ENCODE measurements at places on chromosomes 16 and 17. TPM values are rescaled to one million over a fixed set of nuclear protein-coding genes. Genes with fewer than 3 reads are reported as not detected.

- DNase-seq, result no peak
These were observed 98.8 kb downstream of the WWOX start for GRCh38 chr16:78198288-78198687.

DNA sequence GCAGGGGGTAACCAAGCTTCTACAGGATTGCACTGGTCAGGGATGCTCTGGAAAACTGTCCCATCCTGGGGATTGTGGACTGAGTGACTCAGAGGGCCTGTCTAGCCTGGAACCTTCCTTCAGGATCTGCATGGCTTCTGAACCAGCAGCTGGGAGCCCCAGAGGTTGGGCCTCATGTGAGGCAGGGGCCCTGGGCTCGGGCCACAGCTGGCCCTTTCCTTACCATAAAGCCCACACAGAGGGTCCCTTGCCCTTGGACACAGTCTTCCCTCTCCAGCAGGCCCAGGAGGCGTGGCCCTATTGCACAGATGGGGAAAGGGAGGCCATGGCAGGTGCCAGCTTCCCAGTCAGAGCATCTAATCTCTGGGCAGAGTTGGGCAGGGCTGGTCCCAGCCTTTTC lies 30.5 kb downstream of the ADCY7 start:
- no peak for DNase-seq

DNA sequence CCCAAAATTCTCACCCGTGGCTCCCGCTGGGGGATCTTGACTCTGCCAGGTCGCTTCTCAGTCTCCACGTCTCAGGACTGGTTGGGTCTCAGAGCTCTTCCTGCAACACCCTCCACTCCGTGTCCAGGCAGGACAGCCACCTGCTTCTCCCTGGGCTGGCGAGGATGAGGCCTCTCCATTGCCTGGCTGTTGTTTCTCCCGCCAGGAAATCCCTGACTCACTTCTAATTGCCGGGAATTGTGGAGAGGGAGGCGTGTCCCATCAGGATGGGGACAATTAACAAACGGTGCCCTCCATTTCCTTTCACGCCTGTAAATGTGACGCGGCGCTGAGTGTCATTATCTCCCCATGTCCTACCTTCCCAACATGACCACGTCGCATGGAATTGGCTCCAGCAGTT lies 204.5 kb downstream of the RBFOX3 start:
- no peak for DNase-seq

DNA sequence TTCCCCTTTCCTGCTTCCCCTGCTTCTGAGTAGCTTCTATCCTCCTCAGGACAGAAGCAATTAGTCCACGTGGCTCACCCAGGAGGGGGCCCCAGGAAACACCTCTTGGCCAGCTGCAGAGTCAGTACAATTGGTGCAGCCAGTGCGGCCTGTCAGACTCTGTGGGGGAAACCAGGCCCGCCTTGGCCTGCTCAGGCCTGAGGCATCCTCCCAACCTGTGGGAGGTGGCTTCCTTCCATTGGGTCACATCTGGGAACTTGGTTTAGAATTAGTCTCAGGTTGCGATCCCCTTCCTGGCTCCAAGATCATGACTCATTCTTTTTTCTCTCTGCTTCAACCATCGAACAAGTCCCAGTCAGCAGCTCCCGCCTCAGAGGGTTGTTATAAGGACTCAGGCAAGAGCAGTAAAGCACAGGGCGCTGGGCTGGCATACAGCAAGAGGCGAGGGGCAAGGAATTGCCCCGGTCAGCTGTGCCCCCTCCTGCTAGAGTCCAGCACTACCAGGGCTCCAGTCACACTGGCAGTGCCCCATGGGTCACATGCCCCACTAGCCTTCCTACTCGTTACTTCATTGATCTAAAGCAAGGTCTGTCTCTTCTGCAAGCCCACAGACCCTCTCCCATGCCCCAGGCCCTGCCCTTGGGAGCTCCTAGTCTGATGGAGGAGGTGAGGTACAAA lies 8.1 kb upstream of the EPX start:
- DNase-seq, result peak; percentile 36

DNA sequence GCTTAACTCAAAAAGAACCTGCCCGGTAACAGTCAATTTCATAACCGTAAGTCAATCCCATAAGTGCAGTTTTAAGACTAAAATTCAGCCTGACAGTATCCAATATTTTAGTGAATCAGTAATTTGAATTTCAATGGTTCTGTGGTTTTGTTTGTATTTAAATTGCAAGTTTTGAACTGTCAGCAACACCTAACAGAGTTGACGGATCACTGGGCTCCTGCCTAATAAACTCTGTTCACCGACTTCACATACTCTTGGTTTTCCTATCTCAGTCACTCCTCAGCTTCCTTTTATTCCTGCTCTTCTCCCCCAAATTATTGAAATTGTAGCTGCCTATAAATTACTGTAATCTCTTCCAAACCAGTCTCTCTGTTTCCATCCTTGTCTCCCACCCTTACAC lies 12.5 kb downstream of the SIAH1 start:
- DNase-seq, result no peak

DNA sequence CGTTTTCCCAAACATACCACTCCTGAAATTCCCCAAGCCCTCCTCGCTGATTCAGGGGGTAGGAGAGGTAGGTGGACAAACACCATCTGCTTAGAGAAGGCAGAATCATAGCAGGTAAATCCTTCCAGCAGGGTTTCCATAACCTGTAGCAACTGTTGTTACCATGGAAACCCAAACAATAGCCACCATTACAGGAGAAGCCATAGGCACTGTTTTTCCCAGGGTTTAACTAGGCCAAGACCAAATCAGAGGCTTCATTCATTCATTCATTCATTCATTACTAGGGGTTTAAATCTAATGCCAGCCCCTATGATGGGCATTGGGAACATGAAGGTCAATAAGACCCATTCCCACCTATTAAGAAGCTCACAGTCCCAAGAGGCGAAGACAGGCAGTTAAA lies 25.5 kb upstream of the CIITA start:
- DNase-seq, result no peak

- no peak for DNase-seq
These were observed 259.7 kb downstream of the PRKCA start for GRCh38 chr17:66562119-66562518.

DNA sequence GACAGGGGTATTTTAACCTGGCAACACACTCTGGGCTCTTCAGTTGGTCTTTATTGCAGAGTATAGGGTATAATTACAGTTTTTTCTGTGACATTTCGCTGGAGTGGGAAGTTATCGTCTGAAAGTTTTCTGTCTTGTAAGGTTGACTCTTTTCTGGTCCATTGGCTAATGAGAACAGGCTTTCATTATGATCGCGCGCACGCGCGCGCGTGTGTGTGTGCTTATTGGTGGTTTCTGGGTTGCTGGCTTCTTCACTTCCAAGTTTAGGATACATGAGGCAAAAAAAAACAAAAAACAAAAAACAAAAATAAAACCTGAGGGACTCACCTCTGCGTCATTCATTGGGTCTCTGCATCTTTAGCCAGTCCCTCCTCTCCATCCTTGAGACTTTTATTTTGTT lies 68.7 kb upstream of the MYOCD start:
- no peak for DNase-seq

GRCh38 chr17:61504697-61505096 lies 52.5 kb downstream of the TBX4 start:
- DNase-seq, result peak; percentile 83

The TSPOAP1 gene
- 1.1 TPM for total RNA-seq

GRCh38 chr16:81462683-81463082 lies 18.1 kb downstream of the CMIP start:
- no peak for DNase-seq

DNA sequence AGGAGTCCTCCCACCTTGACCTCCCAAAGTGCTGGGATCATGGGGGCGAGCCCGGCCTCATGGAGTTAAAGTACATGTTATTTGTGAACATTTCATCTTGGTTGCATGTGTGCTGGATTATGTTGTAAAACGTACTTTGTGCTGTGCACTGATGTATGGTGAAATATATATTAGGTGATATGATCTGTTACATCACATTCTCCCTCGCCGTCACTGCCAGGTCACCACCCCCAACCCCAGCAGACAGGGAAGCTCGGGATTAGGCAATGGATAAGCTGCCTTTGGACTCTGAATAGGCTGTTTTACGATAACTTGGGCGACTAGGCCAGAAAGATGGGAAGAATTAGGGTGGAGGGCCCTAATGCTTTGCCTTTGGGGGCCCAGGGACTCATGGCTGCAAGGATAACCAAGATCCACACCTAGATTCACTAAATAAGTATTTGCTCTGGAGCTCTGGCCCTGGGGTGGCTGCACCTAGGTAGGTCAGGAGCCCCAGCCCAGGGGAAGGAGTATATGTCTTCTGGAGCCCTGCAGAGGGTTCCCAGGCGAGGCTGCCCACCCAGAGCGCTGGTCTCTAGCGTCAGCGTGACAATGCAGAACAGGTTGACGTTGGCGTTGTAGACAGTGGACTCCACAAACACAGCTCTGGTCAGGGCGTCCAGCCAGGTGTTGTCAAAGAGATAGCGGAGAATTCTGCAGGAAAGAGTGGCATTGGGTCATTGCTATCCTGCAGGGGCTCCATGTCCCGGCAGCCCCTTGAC lies 27.1 kb upstream of the GCSH start:
- no peak for DNase-seq

DNA sequence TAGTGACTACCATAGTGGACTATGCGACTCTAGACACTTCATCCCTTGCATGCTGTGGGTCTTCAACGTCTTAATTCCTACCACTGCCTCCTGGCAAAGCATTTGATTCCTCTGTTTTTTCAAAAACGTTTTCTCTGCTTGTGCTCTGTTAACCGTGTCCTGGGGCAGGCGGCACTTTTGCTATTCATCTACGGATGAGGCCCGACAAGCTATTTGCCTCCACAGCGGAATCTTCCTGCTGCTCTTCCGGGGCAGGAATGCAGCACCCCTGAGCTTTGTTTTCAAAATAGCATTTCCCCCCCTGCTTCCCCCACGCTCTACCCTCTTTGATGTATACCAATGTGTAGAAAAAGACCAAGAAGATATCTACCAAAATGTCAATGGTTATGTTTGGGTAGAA lies 39.8 kb upstream of the METTL16 start:
- no peak for DNase-seq

- DNase-seq, result no peak
These were observed 43.1 kb downstream of the MAP2K6 start for GRCh38 chr17:69457603-69458002.

The C17orf107 gene
- total RNA-seq, result 4.5 TPM

- no peak for DNase-seq
These were observed 42.4 kb downstream of the PPL start for GRCh38 chr16:4894276-4895150.

DNA sequence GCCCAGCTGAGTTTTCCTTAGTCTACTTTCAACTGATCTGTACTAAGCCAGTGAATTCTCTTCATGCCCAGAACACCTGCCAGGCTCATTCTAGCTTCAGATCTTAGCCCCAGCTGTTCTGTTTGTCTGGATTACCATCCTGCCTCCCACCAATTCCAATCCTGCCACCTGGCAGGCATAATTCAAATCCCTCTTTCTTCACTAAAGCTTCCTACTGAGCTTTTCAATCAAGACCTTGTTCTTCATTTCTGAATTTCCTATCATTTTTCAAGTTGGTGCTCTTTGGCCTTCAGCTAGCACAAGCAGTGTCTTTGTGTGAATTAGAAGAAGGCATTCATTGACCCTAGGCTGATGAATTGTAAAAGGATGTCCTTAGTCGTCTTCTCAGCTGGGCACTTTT lies 357.6 kb downstream of the UTP18 start:
- no peak for DNase-seq

- no peak for DNase-seq
These were observed 25.7 kb downstream of the GSE1 start for GRCh38 chr16:85638695-85639409.

DNA sequence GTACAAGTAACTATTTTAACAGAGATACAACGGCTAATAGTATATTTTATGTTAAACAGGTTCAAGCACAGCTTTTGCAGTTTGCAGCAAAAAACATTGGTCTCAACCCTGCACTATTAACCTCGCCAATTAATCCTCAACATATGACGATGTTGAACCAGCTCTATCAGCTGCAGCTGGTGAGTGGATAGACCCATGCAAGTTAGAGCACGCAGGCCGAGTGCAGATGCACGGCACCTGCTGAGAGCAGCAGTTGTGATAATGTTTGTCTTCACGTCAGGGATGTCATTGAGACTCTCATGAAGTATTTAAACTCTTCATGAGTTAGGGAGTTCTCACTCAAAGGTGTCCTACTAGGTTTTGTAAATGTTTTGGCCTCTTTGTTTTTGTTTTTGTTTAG lies 45.6 kb downstream of the TMC6 start:
- no peak for DNase-seq

The HSF4 gene
- total RNA-seq, result 6.4 TPM

- peak; percentile 62 for DNase-seq
These were observed 689.5 kb upstream of the RBFOX1 start for GRCh38 chr16:6643080-6643686.

DNA sequence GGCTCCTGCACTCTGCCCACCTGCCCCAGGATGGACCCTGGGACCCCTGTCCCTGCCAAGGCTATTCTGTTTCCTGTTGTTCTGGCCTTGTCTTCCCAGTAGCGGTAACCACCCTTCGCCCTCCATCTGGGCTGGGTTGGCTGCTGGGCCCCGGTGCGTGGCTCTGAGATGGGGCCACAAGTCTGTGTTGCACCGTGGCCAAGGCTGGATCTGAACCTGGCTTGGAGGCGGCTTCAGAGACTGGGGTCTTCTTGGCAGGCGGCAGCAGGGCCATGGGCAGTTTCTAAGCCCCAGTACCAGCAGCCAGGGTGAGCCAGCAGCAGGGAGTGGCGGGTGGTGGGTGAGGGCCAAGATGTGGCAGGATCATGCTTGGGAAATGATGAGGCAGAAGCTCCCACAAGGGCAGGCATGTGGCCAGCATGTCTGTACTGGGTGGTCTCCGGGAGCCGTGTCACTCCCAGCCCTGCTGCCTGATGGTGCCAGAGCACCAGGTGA lies 12.6 kb downstream of the MAP2K3 start:
- DNase-seq, result no peak

GRCh38 chr17:5785867-5786509 lies 201.7 kb upstream of the NLRP1 start:
- peak; percentile 31 for DNase-seq

DNA sequence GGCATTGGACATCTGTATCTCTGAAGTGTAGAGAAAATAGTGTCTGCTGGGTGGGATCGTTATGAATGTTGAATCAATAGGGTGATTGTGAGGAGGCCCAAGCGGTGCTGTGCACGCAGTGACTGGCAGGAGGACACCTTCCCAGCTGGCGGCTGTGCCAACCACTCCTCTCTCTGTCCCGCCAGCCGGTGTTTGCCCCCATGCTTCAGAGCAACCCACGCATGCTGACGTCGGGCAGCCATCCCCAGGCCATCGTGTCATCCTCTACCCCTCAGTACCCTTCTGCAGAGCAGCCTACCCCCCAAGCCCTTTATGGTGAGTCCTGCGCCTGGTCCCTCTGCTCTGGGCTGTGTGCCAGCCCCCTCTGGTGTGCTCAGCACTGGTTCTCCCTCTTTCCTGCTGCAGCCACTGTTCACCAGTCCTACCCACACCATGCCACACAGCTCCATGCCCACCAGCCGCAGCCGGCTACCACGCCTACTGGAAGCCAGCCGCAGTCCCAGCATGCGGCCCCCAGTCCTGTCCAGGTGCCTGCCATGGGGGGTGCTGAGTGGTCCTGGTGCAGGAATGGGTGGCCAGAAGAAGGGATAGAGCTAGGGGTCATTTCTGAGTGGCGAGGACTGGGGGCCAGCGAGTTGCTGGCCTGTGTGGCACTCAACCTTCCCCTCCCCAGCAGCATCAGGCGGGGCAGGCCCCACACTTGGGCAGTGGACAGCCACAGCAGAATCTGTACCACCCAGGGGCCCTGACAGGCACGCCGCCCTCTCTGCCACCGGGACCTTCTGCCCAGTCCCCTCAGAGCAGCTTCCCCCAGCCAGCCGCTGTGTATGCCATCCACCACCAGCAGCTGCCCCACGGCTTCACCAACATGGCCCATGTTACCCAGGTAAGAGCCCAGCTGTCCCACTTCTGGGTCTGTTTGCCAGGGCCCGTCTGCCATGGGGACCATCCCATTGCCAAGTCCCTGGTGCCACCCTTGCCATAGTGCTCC lies 11.0 kb downstream of the TUFM start:
- DNase-seq, result no peak

All from fibroblast of the aortic adventitia (primary cell).